ENCODE measurements at places on chromosomes 4 and X.

DNA sequence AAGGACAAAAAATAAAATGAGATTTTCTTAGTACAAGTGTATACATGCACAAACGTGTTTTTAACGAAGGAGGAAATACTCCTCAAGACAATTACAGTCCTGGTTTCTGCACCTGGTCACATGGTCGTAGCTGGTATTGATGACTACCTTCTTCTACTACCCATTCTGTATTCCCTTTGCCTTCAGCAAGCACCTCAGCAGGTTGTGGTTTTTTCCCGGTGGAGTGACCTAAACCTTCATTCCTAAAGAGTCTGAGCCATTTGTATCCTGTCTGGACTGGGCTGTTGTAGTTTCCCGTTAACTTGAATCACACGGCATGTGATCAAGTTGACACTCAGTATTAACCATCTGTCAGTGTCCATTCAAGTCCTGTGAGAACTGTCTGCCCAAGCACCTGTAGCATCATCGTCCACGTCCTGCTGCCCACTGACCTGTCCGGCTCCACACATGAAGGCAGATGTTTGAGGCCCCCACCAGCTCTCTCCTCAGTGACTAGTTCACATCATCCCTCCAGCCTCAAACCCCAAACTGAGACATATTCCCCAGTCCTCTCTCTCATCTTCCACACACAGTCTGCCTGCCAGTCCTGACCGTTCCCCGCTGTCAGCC lies 31.1 kb upstream of the TBC1D14 start:
- H3K36me3 ChIP-seq: peaks cover 2% of the 10 kb centered on the region
- H3K4me3 ChIP-seq: no peak overlapping the region
- no peak for DNase-seq
- H3K27me3 ChIP-seq: no peaks in the 10 kb centered on the region
- H3K4me1 ChIP-seq: no peaks in the 10 kb centered on the region
- H3K27ac ChIP-seq: no peak overlapping the region

DNA sequence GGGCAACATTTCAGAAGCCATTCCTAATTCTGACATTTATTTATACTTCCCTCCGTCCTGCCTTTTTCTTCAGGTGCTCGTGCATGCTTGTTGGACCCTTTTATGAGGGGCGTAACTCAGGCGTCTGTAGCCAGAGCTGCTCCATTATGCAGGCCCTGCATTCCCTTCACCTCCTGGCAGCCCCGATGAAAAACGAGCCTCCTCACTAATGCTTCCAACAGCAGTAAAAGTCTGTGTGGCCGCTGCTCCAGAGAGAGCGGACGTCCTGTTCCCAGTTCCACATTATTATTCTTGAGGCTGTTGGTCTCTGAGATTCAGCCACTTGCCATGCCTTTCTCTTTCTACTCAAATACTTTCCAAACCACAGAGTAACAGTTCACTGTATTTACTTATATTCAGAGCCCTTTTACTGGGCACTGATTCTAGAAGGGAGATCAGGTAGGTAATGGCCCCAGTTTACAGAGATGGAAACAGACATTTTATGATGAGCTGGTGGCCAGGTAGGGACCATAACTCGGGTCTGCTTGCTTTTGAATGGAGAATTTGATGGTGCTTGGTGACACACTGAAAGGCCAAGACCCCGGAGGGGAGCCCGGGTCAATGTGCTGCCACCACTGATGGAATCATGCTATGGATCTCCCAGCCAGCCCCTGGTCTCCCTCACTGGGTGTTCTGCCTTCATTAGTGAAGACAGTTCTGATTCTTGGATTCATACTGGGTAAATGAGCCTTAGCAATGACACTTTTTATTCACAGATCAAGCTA lies 101.0 kb downstream of the GATB start:
- no peaks in the 10 kb centered on the region for H3K27me3 ChIP-seq
- no peak for DNase-seq
- no peaks in the 10 kb centered on the region for H3K36me3 ChIP-seq
- no peak overlapping the region for H3K4me3 ChIP-seq
- H3K27ac ChIP-seq: no peak overlapping the region

DNA sequence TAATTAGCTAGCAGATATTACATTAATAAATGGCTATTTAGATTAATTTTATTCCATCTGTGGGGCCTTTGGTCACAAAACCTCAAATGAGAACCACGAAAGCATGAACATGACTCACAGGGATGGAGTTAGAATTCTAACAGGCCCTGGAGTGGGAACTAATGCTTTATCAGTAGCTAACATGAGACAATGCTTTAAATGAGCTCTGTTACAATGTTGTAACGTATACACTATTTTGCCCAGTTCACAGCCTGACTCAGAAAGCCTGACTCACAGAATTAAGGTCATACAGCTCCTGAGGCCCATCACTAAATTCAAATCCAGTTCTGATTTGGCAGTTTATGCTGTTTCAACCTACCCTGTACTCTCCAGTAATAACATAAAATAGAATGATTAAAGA lies 23.2 kb downstream of the VEGFC start:
- no peaks in the 10 kb centered on the region for H3K27me3 ChIP-seq
- no peak overlapping the region for H3K4me3 ChIP-seq
- no peaks in the 10 kb centered on the region for H3K36me3 ChIP-seq
- H3K27ac ChIP-seq: no peak overlapping the region
- H3K4me1 ChIP-seq: no peaks in the 10 kb centered on the region

- H3K27me3 ChIP-seq: no peaks in the 10 kb centered on the region
- no peak overlapping the region for H3K27ac ChIP-seq
- DNase-seq: no peak
- no peak overlapping the region for H3K4me3 ChIP-seq
These were observed 1642.3 kb downstream of the C4orf33 start for GRCh38 chr4:130738233-130738632.

DNA sequence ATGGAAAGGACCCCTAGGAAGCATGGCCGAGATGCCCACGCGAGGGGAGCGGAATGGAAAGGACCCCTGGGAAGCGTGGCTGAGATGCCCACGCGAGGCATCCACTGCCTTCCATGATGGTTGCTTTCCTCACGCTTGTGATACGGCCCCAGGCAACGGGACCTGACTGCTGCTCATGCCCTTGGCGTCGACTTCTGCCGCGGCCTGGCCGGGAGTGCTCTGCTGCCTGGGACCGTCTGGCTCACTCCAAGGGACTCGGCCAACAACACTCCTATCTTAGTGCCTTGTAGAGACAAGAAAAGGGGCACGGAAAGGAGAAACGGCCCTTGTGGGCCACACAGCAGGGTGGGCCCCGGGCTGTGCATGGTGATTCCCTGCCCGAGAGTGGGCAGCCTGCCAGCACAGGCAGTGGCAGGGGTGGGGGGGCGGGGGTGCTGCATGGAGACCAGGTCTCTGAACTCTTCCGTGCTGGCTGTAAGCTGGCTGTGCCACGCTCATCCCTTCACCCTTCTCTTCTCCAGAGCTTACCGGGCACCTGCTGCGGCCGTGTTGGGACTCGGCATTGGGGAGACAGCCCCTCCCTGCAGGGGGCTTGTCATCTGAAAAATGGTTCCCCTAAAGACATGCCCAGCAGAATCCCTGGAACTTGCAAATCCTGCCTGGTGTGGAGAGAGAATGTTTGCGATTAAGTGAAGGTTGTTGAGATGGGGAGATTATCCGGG lies 38.6 kb upstream of the HMX1 start:
- H3K4me3 ChIP-seq: no peak overlapping the region
- H3K27ac ChIP-seq: no peak overlapping the region
- H3K27me3 ChIP-seq: no peaks in the 10 kb centered on the region
- DNase-seq: no peak
